ENCODE measurements at places on chromosomes 13 and 19.

DNA sequence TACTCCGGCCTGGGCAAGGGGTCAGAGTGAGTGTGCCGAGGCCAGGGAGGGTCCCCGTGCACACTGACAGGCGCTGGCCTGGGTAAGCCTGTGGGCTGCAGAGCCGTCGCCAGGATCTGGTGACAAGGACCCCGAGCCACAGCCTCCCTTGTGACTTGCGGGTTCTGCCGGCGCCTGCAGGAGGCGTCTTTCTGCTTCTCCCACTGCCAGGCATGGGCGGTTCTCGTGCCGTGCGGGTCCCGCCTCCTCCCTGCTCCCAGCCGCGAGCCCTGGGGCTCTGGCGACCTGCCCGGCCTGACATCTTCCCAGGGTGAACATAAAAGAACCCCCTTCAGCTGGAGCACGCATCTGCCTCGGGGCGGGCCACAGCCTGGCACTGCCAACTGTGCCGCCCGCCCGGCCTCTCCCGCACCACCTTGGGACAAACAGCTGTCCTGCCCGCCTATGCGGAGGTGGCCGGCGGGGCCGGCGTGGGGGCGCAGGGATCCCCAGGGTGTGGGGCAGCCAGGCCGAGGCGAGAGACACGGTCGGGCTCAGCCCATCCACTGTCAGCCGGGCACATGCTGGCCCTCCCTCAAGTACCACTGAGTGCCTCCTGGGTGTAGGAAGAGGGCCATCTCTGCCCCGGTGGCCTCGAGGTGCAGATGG lies 1.5 kb upstream of the HCN2 start:
- DNase-seq = peak; percentile 52

DNA sequence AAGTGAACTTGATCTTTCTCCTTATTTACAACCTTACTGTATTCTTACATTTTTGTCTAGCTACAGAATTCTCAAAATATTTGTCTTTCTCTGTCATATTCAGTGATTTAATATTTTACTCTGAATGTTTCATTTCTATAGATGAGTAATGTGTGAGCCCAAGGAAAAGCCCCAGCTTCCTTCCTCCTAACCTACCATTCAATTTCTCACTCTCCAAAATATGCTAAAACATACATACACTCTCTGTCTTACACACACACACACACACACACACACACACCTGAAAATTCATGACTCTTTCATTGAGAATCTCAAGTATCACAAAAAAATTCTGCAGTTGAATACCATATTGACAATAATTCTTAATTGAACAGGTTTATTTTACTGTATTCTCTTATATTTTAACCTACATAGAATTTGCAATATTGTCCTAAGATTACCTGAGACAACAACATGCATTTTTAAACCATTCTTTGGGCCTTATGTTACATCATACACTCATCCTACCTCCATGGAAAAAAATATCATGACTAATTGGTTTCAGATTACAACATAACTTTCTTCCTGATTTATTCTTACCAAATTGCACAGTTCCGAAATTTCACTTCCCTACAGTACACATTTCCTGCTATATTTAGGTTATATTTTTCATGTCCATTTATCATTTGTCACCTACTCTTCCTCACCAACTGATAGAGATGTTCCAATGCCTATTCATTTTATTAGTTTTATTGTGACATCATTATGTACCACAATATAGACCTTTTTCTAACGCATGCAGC lies 1965.6 kb upstream of the PCDH20 start:
- no peak for DNase-seq

DNA sequence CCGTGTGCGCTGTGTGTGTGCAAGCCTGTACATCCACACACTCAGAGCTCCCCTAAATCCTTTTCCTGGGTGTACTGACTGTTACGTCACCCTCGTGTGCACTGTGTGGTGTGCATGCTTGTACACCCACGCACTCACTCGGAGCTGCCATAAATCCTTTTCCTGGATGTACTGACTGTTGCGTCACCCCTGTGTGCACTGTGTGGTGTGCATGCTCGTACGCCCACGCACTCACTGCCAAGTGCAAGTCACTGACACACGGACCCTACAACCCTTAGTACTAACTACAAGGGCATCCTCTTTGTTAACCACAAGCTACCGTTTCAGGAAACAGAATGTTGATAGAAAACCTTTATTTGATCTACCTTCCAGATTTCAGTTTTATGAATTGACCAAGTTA lies 983.4 kb downstream of the EFNB2 start:
- no peak for DNase-seq

- DNase-seq = no peak
Measured at GRCh38 chr19:35879770-35880317, 11.5 kb downstream of the APLP1 start.

DNA sequence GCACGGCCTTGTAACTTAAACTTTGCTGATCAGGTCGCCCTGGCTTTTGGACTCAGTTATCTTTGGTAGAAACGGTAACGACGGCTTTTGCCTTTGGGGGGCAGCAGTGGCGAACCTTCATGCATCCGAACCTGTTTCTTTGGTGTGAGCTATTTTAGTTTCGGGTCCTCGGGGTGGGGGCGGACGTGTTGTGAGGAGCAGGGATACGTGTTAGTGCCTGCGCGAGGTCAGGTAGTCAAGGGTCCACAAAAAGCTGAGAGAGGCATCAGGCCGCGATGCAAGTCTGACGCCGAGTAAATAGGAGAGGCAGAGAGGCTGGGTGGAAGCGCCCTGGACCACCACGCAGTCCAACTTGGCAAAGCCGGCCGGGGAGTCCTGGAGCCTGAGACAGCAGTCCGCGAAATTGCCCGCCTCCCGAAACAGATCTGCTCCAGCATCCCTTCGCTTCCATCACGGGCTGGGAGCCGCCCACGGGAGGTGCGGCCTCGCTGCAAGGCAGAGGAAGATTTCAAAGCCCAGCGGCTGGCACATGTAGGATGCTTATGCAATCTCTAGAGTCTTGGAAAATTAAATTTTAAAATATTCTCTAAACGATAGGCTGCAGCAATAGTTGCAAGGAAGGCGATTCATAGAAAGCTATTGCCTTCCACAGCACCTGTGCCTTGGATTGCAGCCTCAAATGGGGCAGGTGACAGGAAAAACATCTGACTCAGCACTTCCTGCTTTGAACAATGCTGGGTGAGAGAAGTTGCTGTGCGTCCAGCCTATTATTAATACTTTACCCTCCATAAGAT lies 4.6 kb upstream of the TPP2 start:
- DNase-seq = peak; percentile 63

DNA sequence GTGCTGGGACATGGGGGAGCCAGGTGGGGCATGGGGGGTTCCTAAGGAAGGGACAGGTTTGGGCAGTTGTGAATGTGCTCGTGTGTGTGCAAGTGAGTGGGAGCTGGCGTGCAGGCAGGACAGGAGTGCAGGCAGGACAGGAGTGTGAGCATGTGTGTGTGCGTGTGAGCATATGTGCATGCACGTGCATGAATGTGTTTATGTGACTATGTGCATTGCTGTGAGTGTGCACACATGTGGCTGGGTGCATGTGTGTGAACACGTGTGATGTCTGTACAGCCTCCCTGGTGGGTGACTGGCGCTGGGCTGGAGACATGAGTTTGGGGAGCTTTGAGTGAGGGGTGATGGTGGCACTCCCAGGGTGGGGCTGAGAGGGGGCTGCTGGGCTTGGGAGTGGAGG lies 33.4 kb downstream of the CRTC1 start:
- DNase-seq = no peak

GRCh38 chr19:43755256-43755801 lies 567 bp upstream of the SMG9 start:
- DNase-seq = peak; percentile 67

GRCh38 chr19:2906631-2907195 lies 6.0 kb downstream of the ZNF57 start:
- no peak for DNase-seq

DNA sequence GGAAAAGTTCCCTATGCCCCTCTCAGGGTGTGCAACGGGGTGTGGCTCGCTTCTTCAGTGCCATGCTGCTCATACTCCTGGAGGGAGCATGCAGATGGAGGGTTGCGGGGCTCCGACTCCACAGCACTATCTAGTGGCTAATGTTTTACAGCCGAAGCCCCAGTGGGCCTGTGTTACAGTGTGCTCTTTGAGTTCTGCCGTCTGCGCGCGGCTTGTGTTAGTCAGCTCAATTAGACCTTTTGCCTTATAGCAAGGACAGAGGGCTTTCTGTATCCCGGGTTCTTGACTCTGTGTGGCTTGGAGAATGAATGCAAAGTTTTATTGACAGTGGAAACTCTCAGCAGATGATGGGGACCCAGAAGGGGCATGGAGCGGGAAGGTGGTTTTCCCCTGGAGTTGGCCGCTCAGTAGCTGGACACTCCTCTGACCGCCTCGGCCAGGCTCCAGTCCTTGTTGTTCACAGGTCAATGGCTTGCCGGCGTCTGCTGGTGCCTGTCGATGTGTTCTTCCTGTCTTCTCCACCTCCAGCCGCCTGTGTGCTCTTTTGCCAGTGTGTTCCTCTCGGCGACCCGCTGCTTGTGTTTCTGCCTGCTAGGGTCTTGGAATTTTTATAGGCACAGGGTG lies 383.4 kb downstream of the LMO7 start:
- DNase-seq = no peak

GRCh38 chr13:33286128-33286527 lies 573 bp upstream of the STARD13 start:
- DNase-seq = no peak

GRCh38 chr13:45349438-45349837 lies 8.5 kb upstream of the TPT1 start:
- no peak for DNase-seq

DNA sequence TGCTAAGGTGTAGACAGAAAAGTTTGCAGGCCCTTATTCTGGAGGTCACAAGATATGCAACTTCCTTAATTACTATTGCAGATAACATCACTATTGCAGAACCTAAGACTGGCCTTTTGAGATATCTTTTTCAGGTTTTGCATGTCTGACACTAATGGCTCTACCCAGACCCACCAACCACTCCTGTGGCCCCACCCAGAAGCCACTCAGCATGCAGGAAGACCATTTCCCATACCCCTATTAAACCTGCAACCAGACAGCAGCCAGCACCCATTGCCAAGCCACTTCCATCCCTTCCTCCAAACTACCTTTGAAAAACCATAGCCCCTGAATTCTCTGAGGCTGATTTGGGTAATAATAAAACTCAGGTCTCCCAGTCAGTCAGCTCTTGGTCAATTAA lies 297.6 kb downstream of the SLITRK6 start:
- DNase-seq = no peak

GRCh38 chr19:50467566-50467965 lies 8.7 kb upstream of the EMC10 start:
- DNase-seq = no peak

DNA sequence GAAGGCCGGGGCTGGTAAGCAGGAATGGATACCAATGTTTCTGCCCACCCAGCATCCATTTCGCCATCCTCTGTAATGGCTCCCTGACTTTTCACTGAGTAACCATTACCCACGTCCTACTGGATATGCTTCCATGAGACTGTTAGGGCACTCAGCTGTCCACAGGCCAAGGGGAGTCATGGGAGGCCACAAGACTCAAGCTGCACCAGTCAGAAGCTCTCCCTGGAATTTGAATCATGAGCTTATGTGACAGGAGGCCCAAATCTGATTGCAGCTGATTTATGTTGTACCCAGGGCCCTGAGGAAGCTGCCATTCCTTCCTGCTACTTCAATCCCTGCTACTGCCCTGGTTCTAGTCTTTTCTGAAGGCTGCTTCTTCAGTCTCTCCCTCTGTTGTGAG lies 28.3 kb downstream of the DEDD2 start:
- DNase-seq = no peak

GRCh38 chr13:95354680-95355487 lies 53.6 kb upstream of the ABCC4 start:
- DNase-seq = no peak

GRCh38 chr19:49952479-49952836 lies 8.5 kb downstream of the SIGLEC11 start:
- DNase-seq = no peak

DNA sequence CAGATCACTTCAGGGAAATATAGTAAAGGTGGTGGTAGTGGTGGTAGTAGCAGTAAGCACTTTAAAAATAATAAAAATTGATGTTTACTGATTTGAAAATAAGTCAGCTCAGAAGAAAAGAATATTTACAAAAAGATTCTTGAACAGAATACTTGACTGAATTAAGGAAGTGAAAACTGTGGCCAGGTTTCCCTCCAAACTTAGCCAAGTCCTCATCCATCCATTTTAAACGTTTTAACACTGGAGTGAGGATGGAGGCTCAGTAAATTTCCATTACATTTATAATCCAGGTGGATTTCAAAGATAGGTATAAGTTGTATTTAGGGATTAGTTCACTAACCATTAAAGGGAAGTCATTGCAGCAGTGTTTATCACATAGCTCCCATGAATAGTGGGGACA lies 221.5 kb downstream of the RGCC start:
- no peak for DNase-seq

DNA sequence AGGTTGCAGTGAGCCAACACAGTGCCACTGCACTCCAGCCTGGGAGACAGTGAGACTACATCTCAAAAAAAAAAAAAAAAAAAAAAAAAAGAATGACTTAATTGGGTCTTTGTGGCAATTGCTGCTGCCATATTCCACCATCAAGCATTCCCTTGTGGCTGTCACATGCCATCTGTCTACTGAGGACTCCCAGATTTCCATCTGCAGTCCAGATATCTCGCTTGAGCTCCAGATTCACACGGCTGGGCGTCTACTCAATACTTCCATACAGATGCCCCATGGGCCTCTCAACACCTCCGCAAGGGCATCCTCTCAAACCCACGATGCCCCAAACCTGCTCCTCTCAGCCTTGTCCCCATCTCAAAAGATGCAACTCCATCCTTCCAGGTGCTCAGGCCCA lies 12.9 kb downstream of the TMEM143 start:
- no peak for DNase-seq

DNA sequence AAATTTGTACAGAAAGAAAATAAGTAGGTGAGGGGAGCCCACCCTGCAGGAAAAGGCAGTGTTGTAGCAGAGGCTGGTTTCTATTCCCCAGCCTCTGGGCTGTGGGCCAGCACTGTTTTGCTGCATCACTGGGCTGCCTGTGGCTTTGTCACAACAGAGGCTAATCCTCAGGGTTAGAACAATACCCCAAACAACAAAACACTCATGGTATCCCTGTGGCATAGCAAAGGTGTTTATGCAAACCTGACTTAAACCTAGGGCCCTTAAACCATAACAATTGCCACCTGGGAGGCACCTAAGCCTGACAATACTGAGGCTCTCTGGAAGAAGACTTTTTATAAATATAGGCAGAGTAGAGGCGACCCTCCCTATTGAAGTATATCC lies 314.7 kb downstream of the OLFM4 start:
- DNase-seq = no peak
